HT1080 (cell line): ENCODE measurements at places on chromosomes 11 and 22.

- DNase-seq, result no peak
These were observed 8.1 kb downstream of the RPL27A start for GRCh38 chr11:8690374-8691342.

DNA sequence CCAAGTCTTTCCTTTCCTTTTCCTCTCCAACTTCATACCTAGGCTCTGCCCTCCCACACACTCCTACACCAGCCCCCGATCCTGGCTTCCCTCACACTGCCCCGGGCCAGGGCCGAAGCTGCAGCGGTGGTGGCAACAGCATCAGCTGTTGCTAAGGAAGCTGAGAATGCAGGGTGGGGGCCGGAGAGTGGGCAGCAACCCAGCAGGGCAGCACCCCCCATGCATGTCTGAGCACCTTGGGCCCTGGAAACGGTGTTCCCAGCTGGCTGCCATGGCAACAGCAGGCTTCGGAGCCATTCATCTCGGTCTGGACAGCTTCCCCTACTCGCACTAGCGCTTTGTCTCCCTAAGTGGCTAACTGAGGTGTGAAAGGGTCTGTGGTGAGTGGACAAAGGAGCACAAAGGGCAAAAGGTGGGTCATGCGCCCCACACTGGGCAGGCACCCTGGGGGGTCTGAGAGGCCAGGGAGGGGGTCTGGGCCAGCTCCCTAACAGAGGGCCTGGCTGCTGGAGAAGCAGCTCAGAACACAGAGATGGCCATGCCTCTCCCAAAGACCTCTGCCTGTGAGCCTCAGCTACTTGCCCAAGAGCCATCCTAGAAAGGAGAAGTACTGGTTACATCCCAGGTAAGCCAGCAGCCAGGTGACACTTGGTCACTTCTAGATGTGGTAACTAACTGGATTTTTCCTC, 42.1 kb upstream of the JAM3 start:
- no peak for DNase-seq

DNA sequence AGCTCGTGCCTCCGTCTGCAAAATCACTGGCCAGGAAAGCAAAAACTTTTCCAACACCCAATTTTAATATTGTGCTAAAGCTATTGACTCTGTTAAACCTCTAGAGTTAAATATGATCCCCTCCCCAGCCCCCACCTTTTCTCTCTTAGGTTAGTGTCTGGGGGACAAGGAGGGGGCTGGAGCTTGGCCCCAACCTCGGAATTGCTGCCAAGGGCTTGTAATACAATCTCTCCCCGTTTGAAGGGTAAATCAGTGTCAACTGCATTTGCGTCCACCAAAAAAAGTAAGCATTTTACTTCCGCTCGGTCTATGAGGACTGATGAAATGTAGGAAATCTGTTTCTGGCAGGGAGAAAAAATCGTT, at the start of gene GAS2:
TSS of gene GAS2 (plus strand) at position 287 of the 363 bp plus-strand sequence. CDS start 8,259 bp downstream, outside the sequence.
- no peak for DNase-seq

DNA sequence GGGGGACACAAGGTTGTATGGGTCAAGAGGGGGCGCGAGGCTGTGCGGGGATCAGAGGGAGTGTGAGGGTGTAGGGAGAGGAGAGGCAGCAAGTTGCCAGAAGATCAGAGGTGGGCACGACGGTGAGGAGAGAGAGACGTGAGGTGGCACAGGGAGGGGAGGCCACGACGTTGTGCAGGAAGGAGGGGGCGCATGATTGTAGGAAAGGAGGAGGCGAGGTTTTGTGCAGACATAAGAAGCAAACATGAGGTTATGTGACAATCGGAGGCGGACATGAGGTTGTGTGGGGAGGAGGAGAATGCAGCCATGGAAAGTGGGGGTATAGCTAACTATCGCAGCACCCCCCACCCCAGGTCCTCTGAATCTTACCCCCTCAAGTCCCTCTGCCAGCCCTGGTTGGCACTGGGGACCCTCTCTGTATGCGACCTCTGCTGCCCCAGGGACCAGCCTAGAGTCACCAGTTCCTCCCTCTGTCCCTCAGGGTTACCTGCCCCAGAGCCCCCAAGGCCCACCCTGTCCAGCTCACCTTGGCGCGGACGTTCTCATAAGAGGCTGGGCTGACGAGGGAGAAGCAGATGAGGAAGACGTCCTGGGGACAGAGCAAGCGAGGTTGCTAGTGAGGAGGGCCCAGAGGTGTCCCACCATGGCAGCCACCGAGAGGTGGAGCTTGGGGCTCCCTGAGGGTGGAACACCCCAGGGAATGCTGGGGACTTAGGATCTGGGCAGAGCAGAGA, 12.5 kb downstream of the RAC2 start:
- DNase-seq, result no peak

DNA sequence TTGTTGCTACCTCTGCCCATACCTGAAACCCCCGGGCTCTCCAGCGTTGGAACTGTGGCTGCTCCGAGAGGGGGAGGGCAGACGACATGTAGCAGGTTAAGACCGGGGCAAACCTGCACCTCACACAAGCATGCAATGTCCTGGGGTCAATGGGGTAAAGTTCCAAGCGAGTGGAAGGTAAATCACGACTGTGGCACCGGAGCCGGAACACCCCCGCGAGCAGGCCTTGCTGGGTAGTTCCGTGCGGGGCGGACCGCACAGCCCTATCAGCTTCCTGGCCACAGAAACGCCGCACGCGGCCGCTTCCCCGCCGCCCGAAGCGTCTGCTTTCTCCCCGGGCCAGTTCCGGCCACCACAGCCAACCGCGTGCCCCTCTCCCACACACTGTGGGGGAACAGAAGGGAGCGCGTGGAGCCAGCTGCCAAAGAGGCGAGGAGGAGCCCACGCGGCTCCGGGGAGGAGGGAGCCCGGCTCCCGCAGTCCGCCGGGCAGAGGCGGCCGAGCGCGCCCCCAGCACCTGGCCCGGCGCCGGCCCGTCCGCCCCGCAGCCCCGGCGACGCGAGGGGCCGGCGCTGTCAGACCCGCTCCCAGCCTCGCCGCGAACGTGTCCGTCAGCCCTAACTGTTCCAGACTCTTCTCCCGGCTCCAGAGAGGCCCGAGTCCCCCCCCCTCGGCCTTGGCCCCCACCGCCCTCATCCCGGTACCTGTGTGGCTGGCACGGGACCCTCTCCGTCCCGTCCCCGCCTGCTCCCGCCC, 1.6 kb downstream of the SPTBN2 start:
- peak; percentile 38 for DNase-seq

DNA sequence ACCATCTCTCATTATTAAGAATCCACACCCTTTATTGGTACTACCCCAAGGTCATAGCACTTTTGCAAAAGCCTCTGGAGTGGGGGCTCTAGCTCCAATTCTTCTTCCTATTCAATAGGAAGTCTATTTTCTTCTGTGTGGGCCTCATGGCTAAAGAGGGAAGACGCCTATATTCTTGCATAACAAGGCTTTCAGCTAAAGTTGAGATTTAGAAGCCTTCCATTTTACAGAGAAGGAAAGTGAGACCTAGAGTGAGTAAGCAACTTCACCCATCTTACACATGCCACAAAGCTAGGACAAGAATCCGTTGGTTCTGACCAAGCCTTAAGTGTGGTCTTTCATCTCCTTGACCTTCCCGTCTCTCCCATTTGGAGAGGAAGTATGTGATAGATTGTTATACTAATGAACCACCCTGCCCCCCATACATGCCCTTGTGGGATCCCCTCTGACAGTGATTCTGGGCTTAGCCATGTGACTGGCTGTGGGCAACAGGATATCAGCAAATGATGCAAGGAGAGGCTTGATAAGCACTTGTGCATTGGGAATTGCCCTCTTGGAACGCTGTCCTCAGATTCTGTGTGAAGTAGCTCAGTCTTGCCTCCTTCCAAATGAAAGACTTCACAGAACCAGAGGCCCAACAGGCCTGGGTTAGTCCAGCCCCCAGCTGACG, 12.3 kb downstream of the BACE1 start:
- no peak for DNase-seq

GRCh38 chr22:44671742-44672141, 30.3 kb upstream of the PRR5 start:
- DNase-seq, result no peak
